ENCODE measurements at places on chromosomes 5 and 9. TPM values are rescaled to one million over a fixed set of nuclear protein-coding genes. Genes with fewer than 3 reads are reported as not detected.

The CLIC3 gene
- total RNA-seq, result 126 TPM

DNA sequence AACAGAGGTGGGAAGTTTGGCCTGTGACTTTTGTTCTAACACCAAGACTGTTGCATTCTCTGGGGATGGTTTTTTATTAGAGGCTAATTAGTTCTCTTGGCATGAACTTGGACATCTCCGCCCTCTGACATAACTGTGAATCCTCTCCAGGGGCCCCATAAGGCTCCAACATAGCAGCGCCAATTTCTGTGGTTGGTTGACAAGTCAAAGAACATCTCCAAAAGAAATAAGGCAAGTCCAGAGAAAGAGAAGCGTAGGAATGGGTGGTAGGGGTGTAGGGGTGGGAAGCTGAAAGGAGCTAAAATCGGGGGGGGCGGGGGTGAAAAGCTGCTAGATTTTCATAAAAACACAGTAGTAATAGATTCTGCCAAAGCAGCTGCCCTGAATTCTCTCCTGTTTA, 81.0 kb upstream of the DAB2 start:
- DNase-seq, result no peak

The PTGR1 gene
- total RNA-seq, result 12.1 TPM

GRCh38 chr9:121082075-121082474, 7.3 kb downstream of the CNTRL start:
- DNase-seq, result no peak

The TLX3 gene
- total RNA-seq, result not detected
